Calu3 (cell line): ENCODE measurements at places on chromosomes 16 and 17. TPM values are rescaled to one million over a fixed set of nuclear protein-coding genes. Genes with fewer than 3 reads are reported as not detected.

GRCh38 chr17:81242421-81243332, 3.6 kb downstream of the NDUFAF8 start:
- H3K27ac ChIP-seq: peak overlapping the region; percentile 58
- DNase-seq: no peak
- no peaks in the 10 kb centered on the region for H3K27me3 ChIP-seq
- H3K4me1 ChIP-seq: peaks cover 14% of the 10 kb centered on the region

DNA sequence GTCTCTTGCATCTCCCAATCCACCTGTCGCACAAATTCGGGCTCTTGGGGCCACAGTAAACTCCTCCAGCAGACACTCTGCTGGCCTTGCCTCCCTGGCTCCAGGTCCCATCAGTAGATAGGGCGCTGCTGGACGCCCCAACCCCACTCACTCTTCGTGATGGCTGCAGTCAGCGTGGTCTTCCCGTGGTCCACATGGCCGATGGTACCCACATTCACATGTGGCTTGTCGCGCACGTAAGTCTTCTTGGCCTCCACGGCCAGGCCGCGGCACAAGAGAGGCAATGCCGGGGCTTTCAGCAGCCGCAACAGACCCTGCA, 428 bp downstream of the TUFM start:
- peak overlapping the region; percentile 99 for H3K27ac ChIP-seq
- DNase-seq: no peak
- H3K27me3 ChIP-seq: no peaks in the 10 kb centered on the region
- peak overlapping the region; percentile 100 for H3K4me3 ChIP-seq

GRCh38 chr16:54242199-54242598, 44.4 kb downstream of the IRX3 start:
- no peak overlapping the region for H3K27ac ChIP-seq
- H3K4me1 ChIP-seq: no peaks in the 10 kb centered on the region
- H3K27me3 ChIP-seq: peaks cover 76% of the 10 kb centered on the region
- peak; percentile 24 for DNase-seq
- H3K36me3 ChIP-seq: no peaks in the 10 kb centered on the region

DNA sequence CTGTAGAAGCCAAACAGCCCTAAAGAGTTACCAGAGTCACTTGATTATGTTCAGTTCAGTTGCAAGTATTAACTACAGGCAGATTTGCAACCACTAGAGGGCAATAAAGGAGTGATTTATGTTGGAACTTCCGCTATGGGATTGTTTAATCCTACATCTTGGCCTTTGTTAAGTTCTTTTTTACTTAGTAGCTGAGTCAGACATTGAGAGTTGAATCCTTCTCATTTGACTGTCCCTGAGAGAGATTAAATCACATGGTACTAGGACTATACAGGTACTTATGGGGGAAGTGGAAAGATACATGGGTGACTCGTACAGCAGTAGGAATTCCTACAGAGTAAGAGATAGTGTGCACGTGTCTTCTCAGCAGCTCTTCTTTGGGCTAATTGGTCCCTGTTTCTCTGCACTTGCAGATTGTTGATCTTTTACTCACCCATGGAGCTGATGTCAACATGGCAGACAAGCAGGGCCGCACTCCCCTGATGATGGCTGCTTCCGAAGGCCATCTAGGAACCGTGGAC, 40.3 kb downstream of the CYB561 start:
- H3K27ac ChIP-seq: no peak overlapping the region
- no peaks in the 10 kb centered on the region for H3K27me3 ChIP-seq
- no peaks in the 10 kb centered on the region for H3K36me3 ChIP-seq
- H3K4me3 ChIP-seq: no peak overlapping the region
- peak; percentile 7 for DNase-seq

- no peaks in the 10 kb centered on the region for H3K36me3 ChIP-seq
- H3K27me3 ChIP-seq: peaks cover 28% of the 10 kb centered on the region
- no peak for DNase-seq
- H3K4me1 ChIP-seq: no peaks in the 10 kb centered on the region
- no peak overlapping the region for H3K27ac ChIP-seq
- H3K4me3 ChIP-seq: no peak overlapping the region
Measured at GRCh38 chr16:2404099-2404498, 25.1 kb upstream of the CCNF start.

DNA sequence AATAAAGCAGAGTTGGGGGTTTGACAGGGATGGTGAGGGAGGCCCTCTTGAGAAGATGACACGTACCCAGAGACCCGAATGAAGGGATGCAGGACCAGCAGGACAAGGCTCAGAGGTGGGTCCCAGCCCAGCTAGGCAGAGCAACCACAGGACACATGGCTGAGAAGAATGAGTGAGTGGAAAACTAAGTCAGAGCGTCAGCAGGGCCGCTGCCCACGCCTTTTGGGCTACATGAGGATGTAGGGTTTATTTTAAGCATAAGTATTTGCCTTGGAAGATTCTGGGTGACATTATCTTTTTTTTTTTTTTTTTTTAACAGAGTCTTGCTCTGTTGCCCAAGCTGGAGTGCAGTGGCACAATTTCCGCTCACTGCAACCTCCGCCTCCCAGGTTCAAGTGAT, 176.0 kb downstream of the TMEM132E start:
- H3K36me3 ChIP-seq: no peaks in the 10 kb centered on the region
- no peak overlapping the region for H3K27ac ChIP-seq
- no peak for DNase-seq
- H3K4me1 ChIP-seq: no peaks in the 10 kb centered on the region

GRCh38 chr17:42133461-42134041, 10.9 kb downstream of the HSPB9 start:
- H3K27ac ChIP-seq: peak overlapping the region; percentile 43
- peaks cover 53% of the 10 kb centered on the region for H3K4me1 ChIP-seq
- H3K36me3 ChIP-seq: peaks cover 59% of the 10 kb centered on the region

- no peak overlapping the region for H3K27ac ChIP-seq
- H3K27me3 ChIP-seq: peaks cover 19% of the 10 kb centered on the region
- DNase-seq: no peak
- H3K36me3 ChIP-seq: no peaks in the 10 kb centered on the region
- no peak overlapping the region for H3K4me3 ChIP-seq
Measured at GRCh38 chr17:78589031-78589675, 12.0 kb upstream of the DNAH17 start.

DNA sequence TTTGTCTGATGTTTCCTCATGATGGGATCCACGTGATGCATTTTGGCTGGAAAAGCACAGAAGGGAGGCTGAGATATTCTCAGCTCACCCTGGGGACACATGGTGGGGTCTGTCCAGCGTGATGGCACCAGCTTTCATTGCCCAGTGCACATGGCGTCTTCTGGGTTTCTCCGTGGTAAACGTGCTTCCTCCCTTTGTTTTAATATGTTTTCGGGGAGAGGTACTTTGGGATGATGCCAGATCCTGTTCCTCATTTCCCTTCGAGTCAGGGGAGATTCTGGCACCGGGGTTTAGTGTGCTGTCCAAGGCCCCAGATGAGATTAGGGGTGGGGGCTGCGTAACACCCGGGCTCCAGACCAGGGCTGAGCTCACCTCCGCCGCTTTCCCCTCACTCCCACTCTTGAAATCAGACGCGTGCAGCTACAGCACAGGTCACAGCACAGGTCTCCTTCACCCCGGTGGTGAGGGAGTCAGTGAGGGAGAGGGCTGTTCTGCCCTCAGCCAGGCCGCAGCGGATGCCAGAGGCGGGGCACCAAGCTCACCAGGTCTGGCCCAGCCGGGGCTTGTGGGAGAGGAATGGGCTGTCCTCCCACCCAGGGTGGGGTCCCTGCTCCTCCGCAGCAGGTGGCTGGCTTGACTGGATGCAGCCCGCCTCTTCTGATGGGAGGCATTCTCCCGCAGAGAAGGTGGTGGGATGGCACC, 33.9 kb downstream of the COX4I1 start:
- H3K27ac ChIP-seq: no peak overlapping the region
- no peaks in the 10 kb centered on the region for H3K4me1 ChIP-seq
- H3K4me3 ChIP-seq: no peak overlapping the region
- peaks cover 4% of the 10 kb centered on the region for H3K36me3 ChIP-seq

GRCh38 chr16:69382421-69382820, 3.4 kb downstream of the TERF2 start:
- H3K36me3 ChIP-seq: peaks cover 66% of the 10 kb centered on the region
- DNase-seq: no peak
- peaks cover 20% of the 10 kb centered on the region for H3K4me1 ChIP-seq
- H3K27me3 ChIP-seq: no peaks in the 10 kb centered on the region

DNA sequence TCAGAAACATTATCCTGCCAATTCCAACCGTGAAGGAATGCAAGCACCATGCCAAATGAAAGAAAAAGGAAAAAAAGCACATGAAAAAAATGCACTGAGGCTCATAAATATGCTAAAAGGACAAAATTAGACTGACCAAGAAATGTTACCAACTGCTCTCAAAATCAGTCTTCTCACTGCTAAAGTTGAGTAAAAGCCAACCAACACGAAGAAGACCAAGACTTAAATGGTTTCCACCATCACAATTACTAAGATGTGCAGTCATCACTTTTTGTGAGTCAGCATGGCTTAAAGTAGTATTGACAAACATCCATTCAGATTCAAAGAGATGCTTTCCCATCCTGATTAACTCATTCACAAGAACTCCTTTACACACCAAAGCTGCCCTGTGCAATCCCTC, 16.4 kb downstream of the CDYL2 start:
- H3K36me3 ChIP-seq: no peaks in the 10 kb centered on the region
- H3K4me1 ChIP-seq: no peaks in the 10 kb centered on the region
- peaks cover 43% of the 10 kb centered on the region for H3K27me3 ChIP-seq
- no peak overlapping the region for H3K27ac ChIP-seq

- H3K4me1 ChIP-seq: no peaks in the 10 kb centered on the region
- H3K27ac ChIP-seq: no peak overlapping the region
- DNase-seq: no peak
- no peaks in the 10 kb centered on the region for H3K36me3 ChIP-seq
- no peak overlapping the region for H3K4me3 ChIP-seq
- H3K27me3 ChIP-seq: no peaks in the 10 kb centered on the region
Measured at GRCh38 chr16:49148410-49148809, 133.2 kb downstream of the CBLN1 start.

DNA sequence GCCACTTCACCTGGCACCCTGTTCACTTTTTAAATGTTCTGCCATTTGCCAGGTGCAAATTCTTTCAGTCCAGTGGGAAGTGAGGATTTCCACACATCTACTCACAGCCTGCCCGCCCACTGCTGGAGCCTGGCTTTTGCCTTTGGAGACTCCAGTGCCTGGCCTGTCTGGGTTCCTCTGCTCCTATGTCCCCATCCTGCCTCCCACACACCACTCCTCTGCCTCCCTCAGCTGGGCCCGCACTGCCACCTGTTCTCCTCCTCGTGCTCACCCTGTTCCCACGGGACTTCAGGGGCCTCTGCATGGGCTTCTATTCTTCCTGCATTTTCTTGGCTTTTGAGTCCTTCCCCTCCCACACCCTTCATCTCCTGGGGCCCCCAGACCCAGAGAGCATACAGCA, 7.9 kb upstream of the NDRG4 start:
- peaks cover 63% of the 10 kb centered on the region for H3K27me3 ChIP-seq
- H3K4me1 ChIP-seq: peaks cover 7% of the 10 kb centered on the region
- DNase-seq: no peak
- peaks cover 17% of the 10 kb centered on the region for H3K36me3 ChIP-seq
- H3K4me3 ChIP-seq: no peak overlapping the region
- no peak overlapping the region for H3K27ac ChIP-seq

DNA sequence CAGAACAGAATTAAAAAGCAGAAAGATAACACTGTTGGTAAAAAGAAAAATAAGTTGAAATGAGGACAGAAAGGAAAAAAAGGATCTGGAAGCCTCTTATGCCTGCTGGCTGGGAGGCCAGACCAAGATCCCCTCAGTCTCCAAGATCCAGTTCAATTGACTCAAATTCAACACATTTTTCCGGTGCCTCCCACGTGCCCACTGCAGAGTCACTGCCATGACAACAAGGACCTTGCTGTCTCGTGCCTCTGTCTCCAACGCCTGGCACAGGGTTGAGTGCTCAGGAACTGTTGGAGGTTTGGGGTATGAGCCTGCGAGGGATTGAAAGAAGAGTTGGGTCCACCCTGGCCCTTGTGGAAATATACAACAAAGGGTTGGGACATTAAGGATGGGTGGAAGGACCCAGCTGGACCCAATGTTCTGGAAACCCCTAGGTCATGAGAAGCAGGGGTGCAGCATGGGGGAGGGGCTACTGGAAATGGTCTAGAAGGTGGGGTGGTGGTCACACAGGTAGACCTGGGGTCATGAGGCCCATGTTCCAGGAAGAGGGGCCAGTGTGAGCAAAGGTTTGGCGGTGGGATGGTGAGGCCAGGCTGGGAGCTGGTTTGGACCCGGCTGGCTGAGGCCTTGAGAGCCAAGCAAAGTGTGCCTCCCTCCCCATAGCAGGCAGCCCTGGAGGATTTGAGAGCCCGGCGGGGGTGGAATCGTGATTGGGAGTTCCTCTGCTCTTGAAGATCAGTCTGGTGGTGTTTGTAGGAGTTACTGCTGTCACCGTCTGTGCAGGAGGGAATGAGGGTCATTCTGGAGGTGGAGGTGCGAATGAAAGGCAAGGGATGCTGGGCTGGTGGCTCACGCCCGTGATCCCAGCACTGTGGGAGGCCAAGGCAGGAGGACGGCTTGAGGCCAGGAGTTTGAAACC, 1.3 kb downstream of the IL34 start:
- DNase-seq: no peak
- no peak overlapping the region for H3K4me3 ChIP-seq
- H3K27me3 ChIP-seq: peaks cover 18% of the 10 kb centered on the region
- H3K4me1 ChIP-seq: peaks cover 8% of the 10 kb centered on the region

DNA sequence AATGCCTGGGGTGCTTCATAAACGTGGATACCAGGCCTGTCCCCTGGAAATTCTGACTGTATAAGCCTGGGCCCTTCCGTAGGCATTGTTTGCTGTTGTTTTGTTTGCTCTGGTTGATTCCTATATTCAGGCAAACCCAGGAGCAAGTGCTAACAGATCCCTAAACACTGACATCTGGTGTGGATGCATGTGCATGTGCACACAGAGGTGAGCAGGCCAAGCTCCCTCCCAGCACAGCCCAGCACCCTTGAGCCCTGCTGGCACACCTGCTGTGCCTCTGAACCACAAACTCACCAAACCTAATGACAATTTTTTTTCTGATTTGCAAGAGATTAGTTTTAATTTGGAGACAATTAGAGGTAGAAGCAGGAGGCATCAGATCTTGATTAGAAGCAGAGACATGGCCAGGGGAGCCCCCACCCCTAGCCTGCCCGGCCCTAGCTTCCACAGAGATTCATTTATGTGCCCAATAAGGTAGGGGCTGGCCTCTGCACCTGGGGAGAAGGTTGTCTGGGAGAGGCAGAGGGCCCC, 40.4 kb downstream of the TMEM132E start:
- peaks cover 11% of the 10 kb centered on the region for H3K4me1 ChIP-seq
- H3K4me3 ChIP-seq: no peak overlapping the region
- H3K27ac ChIP-seq: no peak overlapping the region
- DNase-seq: no peak
- peaks cover 19% of the 10 kb centered on the region for H3K27me3 ChIP-seq

The KLHL10 gene
- total RNA-seq: not detected in 2 replicates

The SLC5A2 gene
- 0.54 and 1.6 TPM in 2 replicates for total RNA-seq

The ARMC5 gene
- total RNA-seq: 13.2 and 13.6 TPM in 2 replicates

The NGFR gene
- total RNA-seq: 0.32 and 0.66 TPM in 2 replicates

The NOD2 gene
- 0.87 and 1.1 TPM in 2 replicates for total RNA-seq
